ENCODE measurements at places on chromosomes 12 and 14.
A peak's percentile ranks its signal among the peaks of the same experiment; 100 is the strongest.

DNA sequence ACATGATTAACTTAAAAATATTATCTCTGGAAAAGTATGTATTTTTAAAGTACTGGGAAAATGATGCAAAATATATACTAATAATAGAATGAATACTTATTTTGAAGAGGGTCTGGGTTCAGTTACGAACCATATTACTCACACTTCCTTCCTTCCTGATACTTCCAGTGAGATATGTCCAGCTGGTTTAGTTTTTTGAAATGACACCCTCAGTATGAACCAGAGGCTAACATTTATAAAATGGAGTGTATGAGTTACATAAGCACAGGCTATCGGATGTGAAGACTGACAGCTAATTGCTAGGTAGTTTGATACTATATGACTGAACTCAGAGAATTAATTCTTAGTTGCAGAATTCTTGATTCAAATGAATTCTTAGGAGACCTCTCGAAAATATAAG is 122.9 kb downstream of the OTOGL start:
- H3K4me3 ChIP-seq: no peak overlapping the region
- no peak overlapping the region for H3K27ac ChIP-seq
- H3K36me3 ChIP-seq: no peaks in the 10 kb centered on the region
- no peak for DNase-seq
- no peaks in the 10 kb centered on the region for H3K27me3 ChIP-seq

DNA sequence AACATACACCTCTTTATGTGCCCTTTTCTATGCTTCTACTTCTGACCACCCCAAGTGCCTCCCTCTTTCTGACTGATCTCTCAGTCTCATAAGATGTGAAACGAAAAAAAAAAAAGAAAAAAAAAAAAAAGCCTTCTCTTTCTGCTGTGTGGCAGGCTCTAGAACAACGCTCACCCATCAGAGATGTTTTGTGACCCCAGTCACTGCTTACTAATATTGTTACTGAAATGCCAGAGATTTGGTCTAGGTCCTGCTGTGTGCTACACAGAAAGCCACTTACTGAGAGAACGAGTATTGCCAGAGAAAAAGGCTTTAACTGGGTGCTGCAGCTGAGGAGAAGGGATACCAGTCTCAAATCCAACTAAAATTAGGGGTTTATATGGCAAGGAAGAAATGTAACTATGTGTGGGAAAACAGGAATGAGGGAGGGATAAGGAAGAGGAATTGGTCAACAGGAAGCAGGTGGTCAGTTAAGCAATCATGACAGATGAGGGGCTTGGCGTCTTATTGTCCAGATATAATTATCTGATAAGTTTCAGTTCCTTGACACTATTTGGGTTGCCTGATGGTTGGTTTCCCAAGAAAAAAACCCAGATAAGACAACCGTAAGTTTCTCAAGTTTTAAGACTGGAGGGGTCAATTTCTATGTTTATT is 149.0 kb downstream of the NAV3 start:
- no peak overlapping the region for H3K4me3 ChIP-seq
- no peak for DNase-seq
- no peaks in the 10 kb centered on the region for H3K27me3 ChIP-seq
- H3K27ac ChIP-seq: no peak overlapping the region

GRCh38 chr14:75823334-75823733 is 158.5 kb downstream of the TGFB3 start:
- no peaks in the 10 kb centered on the region for H3K27me3 ChIP-seq
- no peak overlapping the region for H3K27ac ChIP-seq
- no peaks in the 10 kb centered on the region for H3K36me3 ChIP-seq
- DNase-seq: no peak
- no peak overlapping the region for H3K4me3 ChIP-seq
- peaks cover 49% of the 10 kb centered on the region for H3K4me1 ChIP-seq

GRCh38 chr12:80567401-80567800 is 123.4 kb downstream of the PTPRQ start:
- no peaks in the 10 kb centered on the region for H3K36me3 ChIP-seq
- no peak overlapping the region for H3K4me3 ChIP-seq
- H3K4me1 ChIP-seq: no peaks in the 10 kb centered on the region
- H3K27ac ChIP-seq: no peak overlapping the region
- no peak for DNase-seq

- no peaks in the 10 kb centered on the region for H3K36me3 ChIP-seq
- peak overlapping the region; percentile 6 for H3K4me3 ChIP-seq
- H3K27me3 ChIP-seq: no peaks in the 10 kb centered on the region
- DNase-seq: no peak
- H3K27ac ChIP-seq: peak overlapping the region; percentile 66
Observed at GRCh38 chr12:122422730-122423257, 325 bp upstream of the CLIP1 start.

GRCh38 chr14:95495538-95496025 is 20.9 kb downstream of the SYNE3 start:
- no peak overlapping the region for H3K27ac ChIP-seq
- no peak overlapping the region for H3K4me3 ChIP-seq
- DNase-seq: no peak
- no peaks in the 10 kb centered on the region for H3K27me3 ChIP-seq
- H3K4me1 ChIP-seq: no peaks in the 10 kb centered on the region
- H3K36me3 ChIP-seq: no peaks in the 10 kb centered on the region

GRCh38 chr12:124543590-124544310 is 23.7 kb downstream of the NCOR2 start:
- H3K27me3 ChIP-seq: no peaks in the 10 kb centered on the region
- no peak overlapping the region for H3K4me3 ChIP-seq
- no peaks in the 10 kb centered on the region for H3K36me3 ChIP-seq
- no peaks in the 10 kb centered on the region for H3K4me1 ChIP-seq

GRCh38 chr14:99699861-99700260 is 15.8 kb downstream of the CYP46A1 start:
- no peaks in the 10 kb centered on the region for H3K27me3 ChIP-seq
- DNase-seq: no peak
- no peak overlapping the region for H3K4me3 ChIP-seq
- H3K27ac ChIP-seq: no peak overlapping the region

DNA sequence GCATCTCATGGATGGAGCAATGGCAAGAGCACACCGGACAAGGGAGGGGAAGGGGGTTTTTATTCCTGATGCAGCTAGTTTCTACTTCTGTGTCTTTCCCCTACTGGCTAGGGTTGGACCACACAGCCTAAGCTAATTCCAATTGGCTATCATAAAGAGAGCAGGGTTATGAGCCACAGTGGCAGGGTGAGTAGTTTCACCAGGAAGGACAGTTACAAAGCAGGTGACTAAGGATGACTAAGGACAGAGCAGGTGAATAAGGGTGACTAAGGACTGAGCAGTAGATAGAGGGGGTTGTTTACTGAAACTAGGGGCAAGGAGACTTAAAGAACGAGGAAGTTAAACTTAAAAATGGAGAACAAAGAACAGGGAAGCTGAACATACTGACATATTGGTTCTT is 321.4 kb upstream of the SEL1L start:
- H3K4me1 ChIP-seq: no peaks in the 10 kb centered on the region
- no peak for DNase-seq
- no peak overlapping the region for H3K4me3 ChIP-seq
- no peaks in the 10 kb centered on the region for H3K27me3 ChIP-seq
- no peak overlapping the region for H3K27ac ChIP-seq

- H3K36me3 ChIP-seq: no peaks in the 10 kb centered on the region
- DNase-seq: no peak
Observed at GRCh38 chr12:52146822-52147366, 44.9 kb downstream of the KRT80 start.

DNA sequence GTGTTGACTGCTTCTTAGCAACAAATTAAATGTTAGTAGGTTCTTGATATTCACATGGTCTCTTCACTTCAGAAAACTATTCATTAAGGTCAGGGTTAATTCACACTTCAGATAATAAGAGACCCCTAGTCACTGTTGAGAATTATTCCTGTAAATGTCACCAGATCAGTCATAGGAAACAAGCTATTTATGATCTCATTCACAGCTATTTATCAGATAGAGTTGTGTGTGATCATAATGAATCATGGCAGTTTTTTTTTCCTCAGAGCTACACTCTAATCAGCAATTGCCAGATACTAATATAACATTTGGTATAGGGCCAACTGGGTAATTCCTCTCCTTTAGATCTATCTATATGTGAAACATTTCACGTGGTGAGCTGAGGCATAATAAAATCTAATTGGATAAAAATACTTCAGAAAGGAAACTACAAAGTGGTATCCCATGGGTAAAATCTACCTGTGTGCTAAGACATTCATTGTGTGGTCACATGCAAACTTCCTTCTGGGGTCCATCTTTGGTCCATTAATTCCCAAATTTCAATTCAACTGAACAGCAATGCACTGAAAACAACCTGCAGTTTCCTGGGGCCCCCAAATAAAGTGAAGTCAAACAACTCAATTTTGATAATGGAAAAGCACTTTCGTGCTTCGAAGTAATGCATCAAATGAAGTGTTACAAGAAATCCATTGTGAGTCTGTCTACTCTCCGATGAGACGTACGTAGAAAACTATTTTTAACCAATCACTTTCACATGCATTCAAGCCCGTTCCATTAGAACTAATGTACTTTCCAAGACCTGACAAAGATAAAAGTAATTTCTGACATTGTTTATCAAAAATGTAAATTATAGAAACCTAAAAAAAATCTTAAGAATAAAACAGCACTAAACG is 197.0 kb downstream of the ACSS3 start:
- H3K36me3 ChIP-seq: no peaks in the 10 kb centered on the region
- no peak for DNase-seq
- H3K4me3 ChIP-seq: no peak overlapping the region
- no peak overlapping the region for H3K27ac ChIP-seq

DNA sequence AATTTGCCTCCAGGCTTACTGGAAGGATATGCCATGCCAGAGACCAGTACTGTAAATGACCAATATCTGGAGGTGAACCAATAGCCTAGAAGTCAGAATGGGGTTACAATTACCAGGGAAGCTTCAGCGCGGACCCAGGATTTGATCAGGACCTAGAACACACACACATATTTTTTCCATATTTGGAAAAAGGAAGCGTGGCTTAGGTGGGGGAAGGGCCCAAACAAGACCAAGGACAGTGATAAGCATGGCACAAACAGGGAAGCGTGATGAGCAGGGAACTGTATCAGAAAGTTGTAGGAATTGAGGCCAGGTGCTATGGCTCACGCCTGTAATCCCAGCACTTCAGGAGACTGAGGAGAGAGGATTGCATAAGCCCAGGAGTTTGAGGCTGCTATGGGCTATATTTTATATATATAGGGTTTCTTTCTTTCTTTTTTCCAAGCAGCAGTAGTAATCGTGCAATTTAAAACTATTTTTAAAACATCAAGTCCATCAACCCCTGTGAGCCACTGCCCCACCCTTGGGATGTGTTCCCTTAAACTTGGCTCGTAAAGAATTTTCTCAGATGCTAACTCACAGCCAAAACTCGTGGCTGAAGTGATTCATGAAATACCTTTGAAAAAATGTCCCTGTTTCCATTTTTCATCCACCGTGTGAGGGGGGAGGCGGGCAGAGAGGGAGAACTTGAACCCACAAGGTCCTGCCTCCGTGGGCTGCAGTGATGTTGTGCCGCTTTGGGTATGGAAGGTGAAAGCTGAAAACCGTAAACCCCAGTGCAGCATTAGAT is 16.7 kb downstream of the HRK start:
- DNase-seq: no peak
- H3K4me1 ChIP-seq: no peaks in the 10 kb centered on the region
- no peak overlapping the region for H3K27ac ChIP-seq
- H3K4me3 ChIP-seq: no peak overlapping the region
- H3K27me3 ChIP-seq: no peaks in the 10 kb centered on the region
- no peaks in the 10 kb centered on the region for H3K36me3 ChIP-seq

DNA sequence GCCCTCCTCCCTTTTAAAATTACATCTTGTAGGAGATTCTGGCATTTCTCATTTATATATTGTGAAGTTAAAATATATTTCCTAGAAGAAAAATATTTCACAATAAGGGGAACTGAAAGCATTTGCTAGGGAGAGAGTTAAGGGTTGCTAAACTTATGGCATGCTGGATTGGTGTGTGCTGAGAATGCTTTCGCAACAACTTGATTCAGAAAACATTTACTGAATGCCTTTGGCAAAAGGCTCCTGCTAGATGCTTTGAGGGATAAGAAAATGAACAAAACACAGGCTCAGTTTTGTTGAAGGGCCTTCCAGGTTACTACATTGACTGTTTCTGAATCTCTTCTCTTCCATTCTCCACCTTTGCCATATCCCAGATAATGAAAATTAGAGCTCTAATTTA is 67.5 kb downstream of the DIP2B start:
- H3K4me3 ChIP-seq: no peak overlapping the region
- H3K36me3 ChIP-seq: no peaks in the 10 kb centered on the region
- H3K4me1 ChIP-seq: peaks cover 55% of the 10 kb centered on the region
- no peaks in the 10 kb centered on the region for H3K27me3 ChIP-seq
- H3K27ac ChIP-seq: peak overlapping the region; percentile 0
- no peak for DNase-seq

DNA sequence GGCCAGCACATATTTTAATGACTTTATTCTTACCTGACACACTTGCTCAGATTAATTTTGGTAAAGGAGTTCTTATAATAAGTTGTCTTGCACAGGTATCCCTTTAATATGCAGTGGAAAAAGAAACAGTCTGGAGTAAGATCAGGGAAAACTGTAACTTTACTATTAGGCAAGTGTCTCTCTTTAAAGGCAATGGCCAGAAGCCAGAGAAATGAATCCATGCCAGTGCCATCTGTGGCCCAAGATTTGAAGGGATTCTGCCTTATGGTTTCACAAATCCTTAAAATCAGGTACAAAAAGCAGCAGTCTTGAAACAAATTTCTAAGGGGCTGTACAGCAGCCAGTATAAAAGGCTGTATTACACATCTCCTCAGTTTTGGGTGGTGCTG is 22.4 kb downstream of the NFYB start:
- no peak overlapping the region for H3K4me3 ChIP-seq
- no peaks in the 10 kb centered on the region for H3K36me3 ChIP-seq
- H3K27me3 ChIP-seq: no peaks in the 10 kb centered on the region
- no peak overlapping the region for H3K27ac ChIP-seq
- H3K4me1 ChIP-seq: no peaks in the 10 kb centered on the region
- DNase-seq: no peak

- no peaks in the 10 kb centered on the region for H3K4me1 ChIP-seq
- H3K27me3 ChIP-seq: no peaks in the 10 kb centered on the region
- H3K36me3 ChIP-seq: no peaks in the 10 kb centered on the region
- no peak overlapping the region for H3K27ac ChIP-seq
- no peak overlapping the region for H3K4me3 ChIP-seq
- no peak for DNase-seq
Observed at GRCh38 chr12:1499351-1499750, 95.0 kb downstream of the FBXL14 start.

DNA sequence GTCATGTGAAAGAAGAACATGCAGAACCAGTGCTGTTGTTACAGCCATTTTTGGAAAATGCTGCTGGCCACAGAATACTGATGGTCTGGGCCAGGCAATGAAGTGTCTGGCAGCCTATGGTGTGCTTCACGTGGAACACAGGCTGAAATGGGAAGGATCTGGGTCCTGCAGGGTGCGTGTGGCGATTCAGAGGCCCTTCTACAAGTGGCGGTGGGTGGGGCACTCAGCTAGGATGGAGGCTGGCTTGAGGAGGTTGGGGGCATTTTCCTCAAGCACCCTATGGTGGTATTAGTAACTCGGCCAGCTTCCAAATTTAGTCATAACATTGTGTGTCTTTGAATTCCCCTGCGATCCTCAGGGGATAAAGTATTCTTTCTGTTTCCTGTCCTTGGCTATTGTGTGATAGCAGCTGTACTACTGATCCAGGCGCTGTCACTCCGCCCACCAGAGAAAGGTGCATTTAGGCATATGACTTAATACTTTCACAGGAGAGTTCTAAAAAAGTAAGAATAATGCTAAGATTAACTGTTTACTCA is 9.2 kb upstream of the RAD52 start:
- DNase-seq: no peak
- H3K4me3 ChIP-seq: no peak overlapping the region
- H3K36me3 ChIP-seq: no peaks in the 10 kb centered on the region

All from pancreas (tissue), 10 donors.